ENCODE measurements at places on chromosomes 5 and 9.

- DNase-seq, result no peak
These were observed 78.4 kb downstream of the ZNF354C start for GRCh38 chr5:179138568-179138925.

- DNase-seq, result no peak
These were observed 99.6 kb upstream of the RAPGEF1 start for GRCh38 chr9:131839281-131840084.

- no peak for DNase-seq
These were observed 55.3 kb downstream of the PTBP3 start for GRCh38 chr9:112278152-112278551.

DNA sequence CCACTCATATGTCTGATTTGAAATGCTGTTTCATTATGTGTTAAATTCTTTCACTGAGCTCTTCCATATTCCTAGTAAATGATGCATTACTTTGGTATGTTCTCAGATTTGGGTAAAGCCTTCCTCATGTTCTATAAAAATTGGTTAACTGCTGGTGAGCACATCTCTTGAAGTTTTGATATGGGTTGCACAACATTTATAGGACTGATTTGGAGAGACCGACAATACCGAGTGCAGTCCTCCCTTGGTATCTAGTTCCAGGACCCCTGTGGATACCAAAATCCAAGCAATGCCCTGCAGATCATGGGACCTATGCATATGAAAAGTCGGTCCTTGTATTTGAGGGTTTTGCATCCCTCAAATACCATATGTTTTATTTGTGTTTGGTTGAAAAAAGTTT is 37.8 kb downstream of the WDR36 start:
- no peak for DNase-seq

DNA sequence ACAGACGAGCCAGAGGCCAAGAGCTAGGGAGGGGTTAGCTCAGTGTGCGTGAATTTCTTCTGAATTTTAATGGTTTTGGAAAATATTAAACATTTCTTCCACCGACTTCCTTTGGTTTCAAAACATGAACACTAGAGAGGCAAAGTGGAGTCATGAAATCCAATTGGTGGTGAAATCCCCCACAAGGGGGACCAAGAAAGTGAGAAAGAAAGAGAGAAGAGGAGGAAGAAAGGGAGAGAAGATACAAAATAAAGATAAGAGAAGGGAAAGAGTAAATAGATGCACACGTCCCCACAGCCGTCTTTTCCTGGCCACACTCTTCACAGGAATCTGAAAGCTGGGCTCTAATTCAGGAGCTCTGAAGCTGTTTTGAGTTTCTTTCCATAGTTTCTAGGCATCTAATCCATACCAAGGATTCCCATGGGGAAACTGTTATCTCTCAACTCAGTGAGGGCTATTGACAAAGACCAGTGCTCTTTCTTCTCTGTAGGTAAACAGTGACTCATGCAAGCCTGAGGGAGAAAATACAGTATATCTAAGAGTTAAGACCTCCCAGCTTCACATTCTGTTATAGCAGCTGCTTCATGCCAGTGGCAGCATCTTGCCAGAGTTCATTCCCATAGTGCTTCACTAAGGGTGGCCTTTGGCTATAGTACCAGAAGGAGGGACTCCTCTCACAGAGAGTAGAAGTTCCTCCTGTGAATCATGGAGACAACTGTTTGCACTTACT is 115.8 kb upstream of the LIFR start:
- no peak for DNase-seq

- no peak for DNase-seq
These were observed 80.0 kb downstream of the SEMA4D start for GRCh38 chr9:89417832-89418473.

DNA sequence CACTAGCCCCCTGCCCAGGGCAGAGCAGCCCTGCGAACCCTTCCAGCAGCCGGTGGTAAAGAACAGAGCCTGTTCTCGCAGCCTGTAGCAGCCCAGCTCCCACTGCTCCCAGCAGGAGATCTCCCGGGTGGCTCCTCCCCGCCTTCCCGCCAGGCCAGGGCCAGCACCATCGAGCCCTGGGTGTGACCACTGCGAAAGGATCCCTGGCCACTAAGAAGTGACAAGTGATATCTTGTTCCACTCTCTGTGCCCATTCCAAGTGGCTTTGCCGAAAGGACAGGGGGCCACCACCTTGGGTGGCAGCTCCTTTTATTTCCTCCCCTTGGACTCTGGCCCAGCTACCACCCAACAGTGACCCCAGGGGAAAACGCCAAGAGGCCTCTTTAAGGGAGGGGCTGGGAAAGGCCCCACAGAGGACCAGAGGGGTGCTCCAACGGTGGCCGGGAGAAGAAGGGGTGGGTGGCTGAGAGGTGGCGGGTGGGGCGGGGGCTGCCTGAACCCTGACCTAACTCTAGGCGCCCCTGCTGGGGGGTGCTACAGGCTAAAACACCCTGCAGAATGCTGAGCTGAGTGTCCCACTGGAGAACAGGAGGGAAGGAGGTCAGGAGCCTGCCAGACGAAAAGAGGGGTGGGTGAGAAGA is 1.6 kb downstream of the NACC2 start:
- DNase-seq, result no peak

GRCh38 chr5:32505756-32506155 is 61.2 kb upstream of the ZFR start:
- no peak for DNase-seq

DNA sequence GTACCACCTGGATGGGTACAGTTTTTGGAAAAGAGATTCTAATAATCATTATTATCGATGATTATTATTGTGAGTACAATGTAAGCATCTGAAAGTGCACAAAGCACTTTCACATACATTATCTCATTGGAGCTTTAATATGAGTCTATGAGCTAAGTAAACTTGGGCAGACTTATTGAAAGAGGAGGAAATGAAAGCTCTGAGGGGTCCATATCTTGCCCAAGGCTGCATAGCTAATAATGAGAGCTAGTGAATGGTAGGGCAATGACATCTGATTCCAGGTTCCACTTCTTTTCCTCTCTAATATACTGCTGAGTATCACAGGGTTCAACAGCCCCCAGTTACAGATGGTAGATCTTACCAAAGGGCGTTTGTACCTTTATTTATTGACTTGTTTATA is 26.1 kb downstream of the TIMD4 start:
- no peak for DNase-seq

- peak; percentile 62 for DNase-seq
These were observed 13.9 kb upstream of the BNC2 start for GRCh38 chr9:16884373-16884772.

GRCh38 chr5:72472666-72473422 is 34.4 kb downstream of the ZNF366 start:
- peak; percentile 86 for DNase-seq

GRCh38 chr9:93531374-93531773 is 45.0 kb upstream of the PHF2 start:
- no peak for DNase-seq

GRCh38 chr5:149855366-149855765 is 89.2 kb downstream of the PDE6A start:
- no peak for DNase-seq

DNA sequence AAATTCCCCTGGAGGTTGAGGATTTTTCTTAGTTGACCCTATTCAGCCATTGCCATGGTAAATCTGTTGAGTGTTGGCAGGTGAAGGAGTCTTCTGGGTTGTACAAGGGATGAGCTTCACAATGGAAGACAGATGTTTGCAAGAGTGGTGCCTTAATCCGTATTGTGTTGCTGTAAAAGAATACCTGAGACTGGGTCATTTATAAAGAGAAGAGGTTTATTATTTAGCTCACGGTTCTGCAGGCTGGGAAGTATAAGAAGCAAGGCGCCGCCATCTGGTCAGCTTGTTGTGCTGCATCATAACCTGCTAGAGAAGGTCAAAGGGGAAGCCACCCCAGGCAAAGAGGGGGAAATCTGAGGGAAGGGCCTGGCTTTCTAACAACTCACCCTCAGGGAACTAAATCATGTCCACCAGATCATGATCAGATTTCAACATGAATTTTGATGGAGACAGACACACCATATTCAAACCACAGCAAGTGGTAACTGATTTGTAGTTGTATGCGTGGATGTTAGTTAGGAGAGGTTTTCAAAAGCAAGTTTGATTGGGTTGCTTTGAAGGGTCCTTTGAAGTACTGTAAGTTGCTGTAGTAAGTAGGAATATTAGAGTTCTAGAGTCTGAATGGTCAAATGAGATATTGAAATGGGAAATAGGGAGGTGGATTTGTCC is 2.5 kb downstream of the TNPO1 start:
- peak; percentile 79 for DNase-seq

DNA sequence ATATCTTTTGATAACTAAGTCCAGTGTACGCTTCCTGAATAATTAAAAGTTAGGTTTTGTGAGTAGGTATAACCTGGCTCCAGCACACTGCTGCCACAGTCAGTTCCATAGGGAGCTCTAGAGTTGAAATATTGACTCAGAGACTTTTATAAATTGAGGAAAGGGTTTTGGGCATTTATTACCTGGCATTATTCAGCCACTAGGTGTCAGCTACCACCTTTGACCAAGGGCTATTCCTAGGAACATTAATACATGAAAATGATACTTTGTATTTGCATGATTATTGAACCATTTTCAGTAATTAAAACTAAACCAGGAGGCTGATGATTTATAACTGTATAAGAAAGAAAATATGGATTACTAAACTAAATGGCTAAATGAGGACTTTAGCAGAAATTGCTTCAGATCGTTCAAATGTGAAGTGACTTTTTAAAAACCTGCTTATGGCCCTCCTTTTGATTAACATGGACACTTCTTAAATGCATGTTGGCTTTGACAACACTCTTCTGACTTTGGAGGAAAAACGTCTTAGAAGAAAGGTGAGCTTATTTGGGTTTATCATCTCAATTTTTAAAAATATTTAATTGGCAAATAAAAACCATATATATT is 83.0 kb downstream of the SMC2 start:
- peak; percentile 8 for DNase-seq

- DNase-seq, result no peak
These were observed 1765.3 kb downstream of the EFNA5 start for GRCh38 chr5:105905392-105905791.

DNA sequence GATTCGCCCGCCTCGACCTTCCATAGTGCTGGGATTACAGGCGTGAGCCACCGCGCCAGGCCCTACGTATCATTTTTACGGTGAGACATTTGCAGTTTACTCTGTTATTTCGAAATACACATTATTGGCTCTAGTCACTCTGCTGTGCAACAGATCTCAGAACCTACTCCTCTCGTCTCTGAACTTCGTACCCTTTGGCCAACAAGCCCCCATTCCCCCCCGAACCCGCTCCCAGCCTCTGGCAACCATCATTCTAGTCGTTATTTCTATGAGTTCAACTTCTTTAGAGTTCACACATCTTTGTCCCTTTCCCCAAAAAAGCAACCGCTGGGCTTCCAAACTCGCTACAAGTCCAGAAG is 735 bp downstream of the PTGR1 start:
- peak; percentile 35 for DNase-seq

- no peak for DNase-seq
These were observed 8.6 kb downstream of the TGFBR1 start for GRCh38 chr9:99113414-99114048.
